Pancreas (tissue), 10 donors: ENCODE measurements at places on chromosomes 2 and 18. TPM values are rescaled to one million over a fixed set of nuclear protein-coding genes. Genes with fewer than 3 reads are reported as not detected.
A peak's percentile ranks its signal among the peaks of the same experiment; 100 is the strongest.

The ABCG8 gene
- 0.06 TPM for total RNA-seq

The RUFY4 gene
- total RNA-seq, result not detected

DNA sequence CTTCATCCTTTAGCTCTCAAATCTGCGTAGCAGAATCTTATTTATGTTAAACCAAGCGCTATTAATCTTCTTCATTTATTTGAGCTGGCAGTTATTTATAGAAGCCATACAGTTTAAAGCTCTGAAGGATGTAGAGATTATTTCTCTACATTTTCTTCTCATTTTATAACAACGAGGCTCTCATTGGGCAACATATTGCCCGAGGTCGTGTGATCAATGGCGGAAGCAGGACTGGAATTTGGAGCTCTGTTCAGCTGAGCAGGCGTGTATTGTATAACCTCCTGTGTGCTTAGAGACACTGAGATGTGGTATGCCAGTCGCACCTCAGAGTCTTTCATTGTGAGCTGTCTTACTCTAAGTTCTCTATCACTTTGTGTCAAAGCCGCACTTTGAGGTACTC lies 17.5 kb upstream of the DRC1 start:
- DNase-seq, result no peak

DNA sequence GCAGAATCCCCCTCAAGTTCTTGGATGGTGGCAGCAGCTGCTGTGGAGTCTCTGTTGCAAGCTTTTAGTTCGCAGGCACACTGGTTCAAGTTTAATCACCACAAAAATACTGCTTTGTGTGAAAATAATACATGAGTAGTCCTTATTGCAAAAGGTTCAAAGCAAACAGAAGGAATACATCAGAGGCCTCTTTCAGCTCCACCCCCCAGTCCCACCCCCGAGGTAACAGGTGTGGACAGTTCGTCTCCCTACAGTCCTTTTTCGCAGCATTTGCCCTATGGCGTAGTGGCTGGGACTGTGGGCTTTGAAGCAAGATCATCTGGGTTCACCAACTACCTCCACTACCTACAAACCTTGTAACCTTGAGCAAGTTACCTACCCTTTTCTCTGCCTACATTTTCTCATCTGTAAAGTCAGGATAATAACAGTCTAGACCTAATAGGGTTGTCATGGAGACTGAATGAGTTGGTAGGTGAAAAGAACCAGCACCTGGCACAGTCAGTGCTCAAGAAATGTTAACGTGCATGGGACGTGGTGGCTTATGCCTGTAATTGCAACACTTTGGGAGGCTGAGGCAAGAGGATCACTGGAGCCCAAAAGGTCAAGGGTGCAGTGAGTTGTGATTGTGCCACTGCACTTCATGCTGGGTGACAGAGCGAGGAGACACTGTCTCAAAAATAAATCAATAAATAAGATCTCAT lies 61.7 kb downstream of the TCF7L1 start:
- no peak for DNase-seq

DNA sequence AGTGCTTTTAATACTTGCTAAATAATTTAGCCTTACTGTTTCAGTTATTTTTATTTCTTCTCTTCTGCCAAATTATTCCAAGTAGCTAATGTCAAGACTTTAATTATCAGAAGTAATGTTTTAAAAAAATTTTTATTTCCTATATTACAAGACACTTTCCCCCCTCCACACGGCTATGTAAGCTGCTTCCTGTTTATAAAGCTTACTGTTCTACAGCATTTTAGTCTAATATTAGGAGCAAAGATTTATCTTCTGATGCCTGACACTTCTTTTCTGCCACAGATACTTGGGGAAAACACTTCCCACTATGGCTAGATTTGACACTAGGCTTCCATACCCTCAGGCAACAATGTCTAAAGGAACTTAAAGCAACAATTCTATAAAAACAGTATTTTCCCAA lies 62.3 kb downstream of the ROCK1 start:
- DNase-seq, result no peak

The CWC22 gene
- 4.9 TPM for total RNA-seq

The FHL2 gene
- total RNA-seq, result 5.2 TPM

GRCh38 chr2:159322419-159322818 lies 35.9 kb upstream of the WDSUB1 start:
- no peak for DNase-seq

DNA sequence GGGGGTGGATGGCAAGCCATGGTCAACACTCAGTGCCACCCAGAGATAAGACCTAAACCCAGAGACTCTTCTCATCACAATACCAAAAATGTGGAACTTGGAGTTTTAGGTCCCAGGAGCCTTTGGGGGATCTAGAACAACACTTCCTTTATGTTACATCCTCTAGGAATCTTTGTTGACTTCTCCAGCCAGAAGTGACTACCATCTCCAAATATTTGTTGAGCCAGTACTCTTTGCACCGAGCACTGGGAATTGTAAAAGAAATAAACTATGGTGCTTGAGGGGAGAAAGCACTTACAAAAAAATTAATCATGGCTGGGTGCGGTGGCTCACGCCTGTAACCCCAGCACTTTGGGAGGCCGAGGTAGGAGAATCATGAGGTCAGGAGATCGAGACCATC lies 120.0 kb upstream of the TMEM200C start:
- DNase-seq, result no peak

The ADD2 gene
- total RNA-seq, result 3.8 TPM

GRCh38 chr2:165239230-165239629 lies at the start of gene SCN2A:
SCN2A (plus strand) TSS chr2:165239414; CDS start chr2:165295824, 56,410 bp downstream.
- DNase-seq, result no peak

The FSHR gene
- not detected for total RNA-seq

The CYTIP gene
- total RNA-seq, result 1.7 TPM

- DNase-seq, result no peak
Observed at GRCh38 chr2:64165706-64166105, 21.5 kb upstream of the PELI1 start.

DNA sequence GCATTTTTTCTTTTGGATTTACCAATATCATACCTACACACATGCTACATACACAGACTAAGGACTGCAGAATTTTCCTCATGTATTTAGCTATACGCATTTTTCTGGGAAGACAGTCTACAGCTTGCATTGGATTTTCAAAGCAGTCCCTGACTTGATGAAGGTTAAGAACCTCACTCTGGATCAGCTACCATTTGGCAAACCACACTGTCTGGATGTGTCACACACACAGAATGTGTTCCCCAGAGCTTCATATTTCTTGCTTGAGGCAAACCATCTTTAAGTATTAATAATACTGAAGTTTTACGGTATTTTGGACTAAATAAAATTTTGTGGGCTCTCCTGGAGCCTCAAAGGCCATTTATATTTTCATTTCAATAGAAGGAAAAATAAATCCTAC lies 102.3 kb downstream of the TCF4 start:
- no peak for DNase-seq

The TEKT4 gene
- total RNA-seq, result 0.14 TPM

DNA sequence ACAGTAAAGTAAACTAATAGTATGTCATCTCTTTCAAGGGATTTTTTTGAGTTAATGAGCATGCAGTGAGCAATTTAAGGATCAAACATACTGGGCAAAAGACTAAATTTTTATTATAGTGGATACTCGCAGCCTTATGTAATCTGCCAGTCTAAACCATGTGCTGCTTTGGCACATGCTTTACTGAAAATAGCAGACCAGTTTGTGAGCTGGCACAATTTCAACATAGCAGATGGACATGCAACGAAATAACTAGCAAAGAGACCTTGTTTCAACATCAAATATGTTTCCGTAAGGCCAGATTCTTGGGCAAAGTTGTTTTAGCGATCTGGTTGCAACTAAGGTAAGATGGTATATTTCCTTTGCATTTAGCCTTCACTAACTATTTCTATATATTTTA lies 807.3 kb downstream of the NR4A2 start:
- peak; percentile 28 for DNase-seq

- no peak for DNase-seq
Observed at GRCh38 chr2:211745295-211746097, 793.1 kb downstream of the ERBB4 start.

DNA sequence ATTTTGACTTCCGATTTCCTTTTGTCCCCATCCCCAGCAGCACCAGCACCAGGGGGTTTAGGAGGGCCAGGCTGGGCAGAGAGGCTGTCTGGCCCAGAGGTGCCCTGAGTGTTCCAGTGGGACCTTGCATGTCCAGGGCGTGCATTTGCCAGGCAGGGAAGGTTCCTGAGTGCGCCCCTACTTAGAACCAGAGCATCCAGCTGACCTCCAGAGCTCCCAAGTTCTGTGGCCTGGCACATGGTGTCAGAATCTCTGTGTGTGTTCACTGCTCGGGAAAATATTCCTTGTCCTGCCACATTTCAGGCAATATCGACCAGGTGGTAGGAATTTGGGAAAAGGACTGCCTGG lies 5.5 kb downstream of the SIX3 start:
- DNase-seq, result no peak

GRCh38 chr2:122635686-122636085 lies 880.2 kb downstream of the TSN start:
- no peak for DNase-seq

The PLEKHH2 gene
- total RNA-seq, result 5.3 TPM

- DNase-seq, result no peak
Observed at GRCh38 chr18:63141778-63142176, 177.8 kb downstream of the BCL2 start.

DNA sequence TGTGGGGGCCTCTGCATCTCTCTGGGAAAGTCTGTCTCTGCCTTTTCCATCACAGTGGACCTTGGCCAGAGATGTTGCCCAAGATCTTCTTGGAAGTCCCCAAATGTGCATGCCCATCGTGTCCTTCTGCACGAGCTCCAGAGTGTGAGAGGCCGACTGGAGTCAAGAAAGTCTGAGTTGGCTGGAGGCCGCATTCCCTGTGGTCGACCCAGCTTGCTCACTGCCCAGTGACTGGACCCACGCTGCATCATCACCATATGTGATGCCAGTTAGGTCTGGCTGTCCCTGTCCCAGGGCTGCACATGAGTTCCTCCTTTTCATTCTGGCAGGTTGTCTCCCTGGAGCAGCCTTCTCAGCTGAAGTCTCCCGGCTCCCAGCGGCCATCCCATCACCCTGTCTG lies 93.8 kb downstream of the ARL4C start:
- DNase-seq, result no peak

- no peak for DNase-seq
Observed at GRCh38 chr18:77096936-77097886, 35.4 kb downstream of the MBP start.

DNA sequence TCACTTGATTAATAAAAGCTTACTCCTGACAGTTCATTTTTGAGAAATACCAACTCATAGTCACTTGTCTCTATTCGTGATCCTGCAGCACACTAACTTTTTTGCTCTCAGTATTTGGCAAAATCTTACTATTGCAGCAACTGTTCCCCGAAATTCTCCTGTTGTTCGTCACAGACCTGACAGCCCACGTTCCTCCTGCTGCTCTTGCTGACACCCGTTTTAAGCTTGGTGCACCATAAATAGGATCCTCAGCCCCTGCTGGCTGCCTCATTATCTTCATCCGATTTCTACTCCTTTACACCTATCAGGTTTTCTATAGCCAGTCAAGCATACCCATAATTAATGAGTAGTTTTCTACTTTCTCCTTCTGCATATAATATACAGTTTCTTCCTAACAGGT lies 368.8 kb downstream of the PLCL1 start:
- no peak for DNase-seq

The CCDC68 gene
- total RNA-seq, result 4.2 TPM

- no peak for DNase-seq
Observed at GRCh38 chr2:108562274-108562673, 28.0 kb downstream of the LIMS1 start.

GRCh38 chr2:224022486-224022885 lies 16.6 kb downstream of the SERPINE2 start:
- DNase-seq, result no peak

DNA sequence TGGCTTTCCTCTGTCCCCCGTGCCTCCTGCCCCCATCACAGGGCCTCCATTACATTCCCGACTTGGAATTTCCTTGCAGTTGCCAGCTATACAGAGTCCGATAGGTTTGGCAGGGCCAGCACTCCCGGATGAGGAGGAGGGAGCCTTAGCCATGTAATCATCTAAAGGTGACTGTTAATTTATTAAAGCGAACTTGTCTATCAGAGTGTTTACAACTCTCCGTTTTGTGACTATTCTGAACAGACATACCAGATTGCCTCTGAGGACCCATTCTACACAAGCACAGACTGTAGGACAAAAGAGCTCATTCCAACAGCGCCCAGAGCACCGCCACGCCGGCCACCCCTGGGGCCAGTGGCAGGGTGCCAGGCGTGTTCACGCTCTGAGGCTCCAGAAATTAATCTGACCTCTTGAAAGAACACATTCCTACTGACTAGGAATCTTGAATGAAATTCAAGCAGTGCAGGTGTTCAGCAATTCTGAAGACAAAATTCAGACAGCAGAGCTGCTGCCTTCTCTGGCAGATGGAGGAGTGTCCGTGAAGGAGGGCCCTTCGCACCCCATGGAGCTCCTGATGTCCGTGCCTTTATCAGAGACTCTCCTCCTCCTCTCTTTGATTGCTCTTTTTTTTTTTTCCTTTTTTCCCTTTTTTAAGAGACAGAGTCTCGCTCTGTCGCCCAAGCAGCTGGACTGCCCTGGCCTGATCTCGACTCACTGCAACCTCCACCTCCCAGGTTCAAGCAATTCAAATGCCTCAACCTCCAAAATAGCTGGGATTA lies 58.1 kb upstream of the RALBP1 start:
- DNase-seq, result peak; percentile 49

DNA sequence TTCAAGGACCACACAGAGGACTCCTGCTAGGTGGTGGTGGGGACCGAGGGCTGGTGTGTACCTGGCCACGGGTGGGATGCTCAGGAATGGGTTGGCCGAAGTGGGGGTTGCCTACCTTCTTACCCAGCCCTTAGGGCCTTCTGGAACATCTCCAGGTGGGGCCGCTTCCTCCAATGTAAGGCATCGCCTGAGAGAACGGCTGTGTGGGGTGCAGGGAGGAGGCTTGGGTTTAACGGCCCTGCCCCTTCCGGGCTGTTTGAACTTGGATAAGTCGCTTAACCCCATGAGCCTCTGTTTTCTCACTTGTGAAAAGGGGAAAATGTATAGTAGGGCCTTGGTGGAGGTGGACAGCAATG lies 35.0 kb downstream of the EMILIN2 start:
- DNase-seq, result no peak

DNA sequence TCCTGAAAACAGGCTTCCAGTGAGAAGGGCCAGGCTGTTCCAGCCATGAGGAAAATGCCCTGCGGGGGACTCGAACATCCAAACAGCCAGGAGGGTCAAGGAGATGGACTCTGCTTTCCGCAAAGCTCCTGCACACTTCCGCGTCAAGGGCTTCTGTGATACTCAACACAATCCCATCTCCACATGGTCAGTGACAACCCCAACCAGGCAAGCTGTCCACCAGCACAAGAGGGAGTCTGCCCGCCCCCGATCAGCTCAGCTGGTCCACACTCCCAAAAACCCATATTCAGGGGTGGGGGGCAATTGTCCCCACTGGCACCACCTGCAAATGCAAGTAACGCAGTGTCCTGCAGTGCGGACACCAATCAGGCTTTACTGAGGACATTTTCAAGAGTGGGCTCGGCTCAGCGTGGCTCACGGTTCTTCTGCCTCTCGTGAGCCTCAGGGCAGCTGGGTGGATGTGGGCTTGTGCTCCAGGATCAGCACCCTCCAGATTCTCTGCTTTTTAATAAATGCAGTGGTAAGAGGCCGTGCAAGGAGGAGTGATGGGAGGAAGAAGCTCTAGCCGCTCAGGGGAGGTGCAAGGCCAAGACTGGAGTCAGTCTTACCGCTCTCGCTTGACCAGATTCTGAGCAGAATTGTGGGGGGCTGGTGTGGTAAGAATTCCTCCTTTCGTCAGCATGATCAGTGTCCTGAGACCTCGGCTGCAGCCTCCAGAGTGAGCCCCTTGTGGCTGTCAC lies 19.5 kb upstream of the CIDEA start:
- DNase-seq, result no peak

GRCh38 chr2:223613017-223613950 lies 11.1 kb upstream of the SCG2 start:
- peak; percentile 73 for DNase-seq

GRCh38 chr2:68926796-68927195 lies 25.9 kb downstream of the GKN2 start:
- DNase-seq, result no peak
